ENCODE measurements at places on chromosomes 12 and 14. TPM values are rescaled to one million over a fixed set of nuclear protein-coding genes. Genes with fewer than 3 reads are reported as not detected.

FITM1 gene
- 97.2 TPM for total RNA-seq

PMCH gene
- not detected for total RNA-seq

- no peak for DNase-seq
- H3K27me3 ChIP-seq, result no peaks in the 10 kb centered on the region
- H3K4me1 ChIP-seq, result peaks cover 6% of the 10 kb centered on the region
- no peak overlapping the region for H3K4me3 ChIP-seq
- no peak overlapping the region for H3K27ac ChIP-seq
Measured at GRCh38 chr12:68321140-68321539, 11.0 kb downstream of the MDM1 start.

KCNH3 gene
- 0.32 TPM for total RNA-seq

DNA sequence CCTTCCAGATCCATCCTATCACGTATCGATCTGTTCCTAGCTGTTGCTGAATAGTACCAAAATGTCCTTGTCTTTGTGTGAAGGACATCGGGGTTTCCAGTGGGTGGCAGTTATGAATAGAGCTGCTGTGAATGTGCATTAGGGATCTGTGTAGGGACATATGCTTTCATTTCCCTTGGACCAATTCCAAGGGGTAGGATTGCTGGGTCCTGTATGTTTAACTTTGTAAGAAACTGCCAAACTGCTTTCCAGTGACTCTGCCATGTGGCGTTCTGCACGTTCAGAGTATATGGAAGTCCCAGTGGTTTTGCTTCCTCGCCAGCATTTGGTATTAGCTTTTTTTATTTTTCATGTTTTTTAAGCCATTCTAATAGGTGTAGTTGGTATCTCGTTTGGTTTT is 28.6 kb downstream of the PACS2 start:
- H3K4me1 ChIP-seq, result peaks cover 5% of the 10 kb centered on the region
- H3K27me3 ChIP-seq, result no peaks in the 10 kb centered on the region
- H3K36me3 ChIP-seq, result no peaks in the 10 kb centered on the region
- H3K4me3 ChIP-seq, result no peak overlapping the region

DNA sequence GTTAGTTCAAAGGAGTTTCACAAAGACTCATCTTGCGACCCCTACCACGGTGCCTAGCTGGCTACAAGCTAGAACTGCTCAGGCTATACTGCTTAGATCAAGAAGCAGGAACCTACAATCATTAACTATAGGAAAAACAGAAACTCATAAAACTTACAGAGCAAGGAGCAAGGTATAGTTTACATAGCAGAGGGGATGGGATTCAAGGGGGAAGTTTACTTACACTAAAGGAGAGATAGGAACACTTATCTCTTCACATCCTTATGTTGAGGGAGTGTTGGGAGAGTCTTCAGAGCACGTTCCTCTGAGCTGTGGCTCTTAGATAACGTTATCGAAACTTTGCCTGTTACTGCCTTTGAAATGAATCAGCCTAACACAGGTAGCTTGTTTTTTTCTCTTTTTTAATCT is 58.1 kb downstream of the FSCB start:
- no peaks in the 10 kb centered on the region for H3K4me1 ChIP-seq
- no peak overlapping the region for H3K4me3 ChIP-seq
- H3K27me3 ChIP-seq, result no peaks in the 10 kb centered on the region
- H3K36me3 ChIP-seq, result no peaks in the 10 kb centered on the region
- DNase-seq, result no peak

GRCh38 chr12:109832541-109833306 is 474 bp downstream of the TRPV4 start:
- H3K36me3 ChIP-seq, result no peaks in the 10 kb centered on the region
- H3K4me3 ChIP-seq, result peak overlapping the region; percentile 67
- H3K4me1 ChIP-seq, result no peaks in the 10 kb centered on the region
- H3K27ac ChIP-seq, result no peak overlapping the region

ENDOU gene
- 0.27 TPM for total RNA-seq

DNA sequence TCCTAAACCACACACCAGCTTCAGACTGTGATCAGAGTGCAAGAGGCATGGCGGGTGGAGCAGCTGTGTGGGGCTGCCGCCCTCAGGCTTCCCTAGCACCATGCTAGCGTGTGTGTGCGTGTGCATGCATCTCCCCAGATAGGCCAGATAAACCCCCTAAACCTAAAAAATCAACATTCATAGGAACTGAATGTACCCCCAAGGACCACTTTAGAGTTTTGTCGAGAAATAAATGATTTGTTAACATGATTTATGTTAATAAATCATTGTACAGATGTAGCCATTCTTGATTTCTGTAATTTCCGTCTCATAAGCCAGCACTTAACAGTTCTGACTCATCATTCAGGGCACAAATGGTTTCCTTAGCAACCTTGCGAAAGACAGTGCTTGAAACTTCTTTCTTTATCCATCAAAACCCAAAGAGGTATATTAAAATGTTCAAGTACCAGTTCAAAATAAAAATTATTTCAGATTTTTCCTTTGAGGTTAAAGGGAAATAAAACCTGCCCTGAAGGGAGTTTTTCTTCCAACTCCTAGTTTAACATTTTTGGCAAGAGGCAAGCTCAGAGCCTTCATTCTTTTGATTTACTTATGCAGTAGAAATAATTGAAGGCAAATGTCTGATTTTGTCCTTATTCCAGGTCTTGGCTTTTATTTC is 206.2 kb upstream of the RGS6 start:
- H3K4me3 ChIP-seq, result no peak overlapping the region
- no peaks in the 10 kb centered on the region for H3K27me3 ChIP-seq
- no peak for DNase-seq
- H3K4me1 ChIP-seq, result no peaks in the 10 kb centered on the region
- H3K36me3 ChIP-seq, result peaks cover 22% of the 10 kb centered on the region
- no peak overlapping the region for H3K27ac ChIP-seq

GRCh38 chr14:56324454-56324853 is 206.2 kb downstream of the PELI2 start:
- H3K27me3 ChIP-seq, result no peaks in the 10 kb centered on the region
- H3K36me3 ChIP-seq, result no peaks in the 10 kb centered on the region
- no peak overlapping the region for H3K27ac ChIP-seq
- no peaks in the 10 kb centered on the region for H3K4me1 ChIP-seq

- DNase-seq, result no peak
- H3K27me3 ChIP-seq, result no peaks in the 10 kb centered on the region
Measured at GRCh38 chr14:33556382-33557121, 394.3 kb downstream of the EGLN3 start.

GRCh38 chr14:24329736-24330135 is 5.1 kb downstream of the ADCY4 start:
- no peak overlapping the region for H3K4me3 ChIP-seq
- peaks cover 82% of the 10 kb centered on the region for H3K4me1 ChIP-seq
- peak; percentile 48 for DNase-seq
- peaks cover 17% of the 10 kb centered on the region for H3K27me3 ChIP-seq
- peaks cover 25% of the 10 kb centered on the region for H3K36me3 ChIP-seq

KRT82 gene
- not detected for total RNA-seq

- H3K27me3 ChIP-seq, result no peaks in the 10 kb centered on the region
- no peaks in the 10 kb centered on the region for H3K36me3 ChIP-seq
- H3K27ac ChIP-seq, result peak overlapping the region; percentile 72
Measured at GRCh38 chr12:95385246-95386035, 88.5 kb upstream of the METAP2 start.

HRK gene
- 0.38 TPM for total RNA-seq

EVL gene
- total RNA-seq, result 57.1 TPM

- peaks cover 9% of the 10 kb centered on the region for H3K4me1 ChIP-seq
- DNase-seq, result no peak
- H3K27me3 ChIP-seq, result no peaks in the 10 kb centered on the region
- H3K27ac ChIP-seq, result no peak overlapping the region
- no peak overlapping the region for H3K4me3 ChIP-seq
Measured at GRCh38 chr14:96088481-96088880, 49.3 kb downstream of the C14orf132 start.

GRCh38 chr12:25670076-25671055 is 117.3 kb upstream of the LMNTD1 start:
- DNase-seq, result no peak
- H3K27ac ChIP-seq, result no peak overlapping the region
- no peaks in the 10 kb centered on the region for H3K36me3 ChIP-seq
- no peaks in the 10 kb centered on the region for H3K4me1 ChIP-seq
- no peaks in the 10 kb centered on the region for H3K27me3 ChIP-seq

DUSP6 gene
- 20.1 TPM for total RNA-seq

PRKAB1 gene
- total RNA-seq, result 8.5 TPM

ADCY6 gene
- 88.4 TPM for total RNA-seq

CRADD gene
- 68.6 TPM for total RNA-seq

ASB2 gene
- 95.8 TPM for total RNA-seq

- H3K4me1 ChIP-seq, result no peaks in the 10 kb centered on the region
- H3K4me3 ChIP-seq, result no peak overlapping the region
- H3K27ac ChIP-seq, result no peak overlapping the region
- H3K36me3 ChIP-seq, result no peaks in the 10 kb centered on the region
Measured at GRCh38 chr12:94879542-94879941, 124.0 kb downstream of the NDUFA12 start.

GPR84 gene
- total RNA-seq, result 4.4 TPM

CCDC175 gene
- not detected for total RNA-seq

GRCh38 chr14:56247495-56248200 is 129.4 kb downstream of the PELI2 start:
- H3K27ac ChIP-seq, result no peak overlapping the region
- H3K27me3 ChIP-seq, result no peaks in the 10 kb centered on the region
- no peak for DNase-seq
- H3K4me3 ChIP-seq, result no peak overlapping the region
- peaks cover 10% of the 10 kb centered on the region for H3K4me1 ChIP-seq

OR6C2 gene
- not detected for total RNA-seq

GRCh38 chr14:23396781-23397407 is 11.2 kb downstream of the MYH6 start:
- H3K4me1 ChIP-seq, result no peaks in the 10 kb centered on the region
- no peak overlapping the region for H3K27ac ChIP-seq

GRCh38 chr14:54681811-54682261 is 114.9 kb downstream of the SAMD4A start:
- peaks cover 90% of the 10 kb centered on the region for H3K4me1 ChIP-seq
- no peaks in the 10 kb centered on the region for H3K36me3 ChIP-seq
- H3K27ac ChIP-seq, result peak overlapping the region; percentile 20
- H3K4me3 ChIP-seq, result no peak overlapping the region
- DNase-seq, result no peak

DNA sequence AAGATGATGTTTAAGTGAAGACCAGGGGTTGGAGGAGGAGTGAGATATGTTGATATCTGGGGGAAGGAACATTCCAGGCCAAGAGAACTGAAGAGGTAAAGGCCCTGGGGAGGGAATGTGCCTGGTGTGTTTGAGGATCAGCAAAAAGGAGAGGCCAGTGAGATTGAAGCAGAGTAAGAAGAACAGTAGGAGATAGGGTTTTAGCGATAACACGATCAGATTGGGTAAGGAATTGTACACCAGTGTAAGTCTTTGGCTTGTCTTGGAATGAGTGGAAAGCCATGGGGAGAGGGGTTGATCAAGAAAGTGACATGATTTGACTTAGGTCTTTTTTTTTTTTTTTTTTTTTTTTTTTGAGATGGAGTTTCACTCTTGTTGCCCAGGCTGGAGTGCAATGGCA is 4.8 kb downstream of the TROAP start:
- DNase-seq, result no peak
- H3K27me3 ChIP-seq, result peaks cover 8% of the 10 kb centered on the region
- no peak overlapping the region for H3K4me3 ChIP-seq
- H3K4me1 ChIP-seq, result peaks cover 16% of the 10 kb centered on the region

ERP29 gene
- total RNA-seq, result 92.5 TPM

- H3K4me3 ChIP-seq, result no peak overlapping the region
- no peak overlapping the region for H3K27ac ChIP-seq
- peaks cover 86% of the 10 kb centered on the region for H3K36me3 ChIP-seq
- H3K27me3 ChIP-seq, result no peaks in the 10 kb centered on the region
Measured at GRCh38 chr12:104314242-104314614, 10.7 kb downstream of the EID3 start.

DNA sequence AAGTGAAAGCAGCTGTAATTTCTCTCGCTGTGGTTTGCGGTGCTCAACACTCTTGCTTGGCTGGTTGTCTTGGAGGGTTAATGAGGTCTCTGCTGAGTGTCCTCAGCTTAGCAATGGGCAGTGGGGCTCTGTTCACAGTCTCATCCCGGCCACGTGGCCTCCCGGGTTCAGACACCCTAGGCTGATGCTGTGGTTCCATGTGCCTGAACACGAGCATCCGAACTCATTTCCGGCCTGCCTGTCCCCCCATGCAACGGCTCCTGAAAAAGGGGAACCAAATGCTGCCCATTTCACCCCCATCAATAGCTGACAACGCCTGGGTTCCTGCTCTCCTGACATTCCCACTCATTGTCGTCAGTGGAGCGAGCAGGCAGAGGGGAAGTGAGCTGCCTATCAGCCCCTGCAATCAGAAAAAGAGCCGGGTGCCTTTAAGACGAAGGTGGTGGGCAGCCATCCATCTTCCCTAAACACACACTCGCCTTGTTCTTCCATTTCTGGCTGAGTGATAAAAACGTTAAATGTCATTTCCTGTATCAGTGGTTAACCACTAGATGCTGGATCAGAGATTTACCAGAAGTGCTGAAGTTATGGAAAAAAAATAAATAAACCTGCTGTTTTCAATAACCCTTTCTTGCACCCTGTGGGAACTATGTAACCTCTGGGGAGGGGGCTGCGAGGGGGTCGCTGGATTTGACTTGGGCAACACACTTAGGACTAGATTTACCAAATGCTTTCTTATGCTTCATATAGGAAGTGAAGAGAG is 60.3 kb upstream of the BCL2L14 start:
- peaks cover 9% of the 10 kb centered on the region for H3K4me1 ChIP-seq
- no peaks in the 10 kb centered on the region for H3K27me3 ChIP-seq
- no peaks in the 10 kb centered on the region for H3K36me3 ChIP-seq

LRRC10 gene
- total RNA-seq, result 27.2 TPM

DNA sequence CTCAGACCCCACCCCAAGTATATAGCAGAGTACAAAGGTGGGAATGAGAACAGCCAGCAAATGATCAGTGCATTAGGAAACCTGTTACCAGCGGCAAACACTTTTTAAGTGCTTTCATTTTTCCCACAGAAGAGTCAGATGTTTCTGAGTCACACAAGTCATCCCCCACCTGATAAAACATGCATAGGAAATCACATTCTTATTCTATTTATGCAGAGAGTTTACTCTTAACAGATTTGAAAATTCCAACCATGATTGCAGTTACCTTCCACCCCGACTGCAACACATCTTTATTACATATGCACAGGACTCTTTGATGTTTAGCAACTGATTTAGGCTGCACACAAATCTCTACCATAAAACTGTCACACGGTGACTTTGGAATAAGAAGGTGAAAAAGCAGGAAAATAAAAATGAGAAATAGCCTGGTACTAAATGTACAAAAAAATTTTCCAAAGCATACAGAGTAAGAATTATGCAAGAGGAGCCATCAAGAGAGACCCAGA is 236.4 kb downstream of the PAWR start:
- H3K27me3 ChIP-seq, result no peaks in the 10 kb centered on the region
- no peak overlapping the region for H3K4me3 ChIP-seq
- no peak for DNase-seq

Data from heart left ventricle (tissue), 16 donors.